ENCODE measurements at places on chromosomes 7 and 10.

- no peak for DNase-seq
Observed at GRCh38 chr10:86520871-86521677, 518 bp downstream of the WAPL start.

GRCh38 chr7:152899548-152900109, 140.1 kb downstream of the ACTR3B start:
- no peak for DNase-seq

DNA sequence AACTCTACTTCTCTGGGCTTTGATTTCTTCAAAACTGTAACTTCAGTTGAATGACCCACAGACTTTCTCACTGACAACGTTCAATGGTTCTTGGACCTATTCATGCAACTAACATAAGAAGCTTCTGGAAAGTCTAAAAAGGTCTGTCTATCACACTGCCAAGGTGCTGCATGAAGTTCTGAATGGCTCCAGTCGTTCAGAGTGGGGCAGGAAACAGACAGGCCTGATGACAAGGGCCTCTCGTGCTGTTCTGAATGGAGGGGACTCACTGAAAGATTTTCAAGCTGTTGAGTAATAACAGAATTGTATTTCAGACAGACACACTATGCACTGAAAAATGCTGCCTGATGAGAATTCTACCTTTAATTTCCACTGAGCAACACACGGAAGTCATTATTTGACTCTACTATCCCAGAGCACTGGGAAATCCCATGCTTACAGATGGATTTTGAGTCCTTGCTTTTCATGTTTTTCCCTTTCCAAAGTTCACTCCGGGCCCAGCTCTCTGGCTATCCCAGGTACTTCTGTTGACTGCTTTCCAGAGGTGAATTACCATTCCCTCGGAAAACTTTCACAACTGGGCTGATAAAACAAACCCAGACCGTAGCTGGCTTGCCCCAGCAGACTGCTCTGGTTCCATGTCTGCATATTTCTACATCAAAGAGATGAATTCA, 204.9 kb upstream of the FRMD4A start:
- no peak for DNase-seq

- DNase-seq, result no peak
Observed at GRCh38 chr10:16949816-16950215, 132.6 kb upstream of the RSU1 start.

- DNase-seq, result peak; percentile 47
Observed at GRCh38 chr10:22609251-22609650, 105.1 kb downstream of the PIP4K2A start.

DNA sequence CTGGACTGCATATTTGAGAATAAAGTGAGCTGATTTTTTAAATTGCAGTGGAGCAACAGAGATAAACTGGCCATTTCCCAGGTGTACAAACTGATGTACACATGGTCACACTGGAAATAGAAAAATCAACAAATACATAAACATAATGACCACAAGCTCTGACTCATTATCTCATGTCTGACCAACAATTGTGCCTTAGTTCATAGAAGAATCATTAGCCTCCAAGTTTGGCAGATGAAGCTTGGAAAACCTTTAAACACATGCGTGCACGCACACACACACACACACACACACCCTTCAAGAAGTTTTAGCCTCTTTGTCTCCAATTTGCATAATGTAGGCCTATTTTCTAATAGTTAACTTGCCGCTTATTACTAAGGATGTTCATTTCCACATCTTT, 308.9 kb upstream of the POM121L12 start:
- no peak for DNase-seq

- no peak for DNase-seq
Observed at GRCh38 chr10:44313761-44314165, 71.1 kb downstream of the CXCL12 start.

DNA sequence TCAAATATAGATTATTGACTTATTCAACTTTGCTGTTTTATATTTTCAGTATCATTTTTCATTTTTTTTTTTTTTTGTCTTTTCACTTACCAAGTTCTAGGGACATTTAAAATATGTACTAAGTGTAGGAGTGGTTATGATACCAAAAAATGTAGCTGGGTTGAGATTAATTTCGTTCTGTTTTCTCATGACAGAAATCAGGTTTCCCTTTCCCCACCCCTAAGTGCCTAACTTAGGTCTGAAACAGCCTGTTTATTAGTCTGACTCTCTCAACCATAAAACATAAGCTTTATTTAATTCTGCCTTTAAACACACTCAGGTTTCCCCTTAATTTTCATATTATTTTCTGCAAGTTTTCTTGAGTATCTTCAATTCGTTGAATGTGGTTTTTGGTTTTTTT, 22.1 kb downstream of the TMEM106B start:
- DNase-seq, result no peak

DNA sequence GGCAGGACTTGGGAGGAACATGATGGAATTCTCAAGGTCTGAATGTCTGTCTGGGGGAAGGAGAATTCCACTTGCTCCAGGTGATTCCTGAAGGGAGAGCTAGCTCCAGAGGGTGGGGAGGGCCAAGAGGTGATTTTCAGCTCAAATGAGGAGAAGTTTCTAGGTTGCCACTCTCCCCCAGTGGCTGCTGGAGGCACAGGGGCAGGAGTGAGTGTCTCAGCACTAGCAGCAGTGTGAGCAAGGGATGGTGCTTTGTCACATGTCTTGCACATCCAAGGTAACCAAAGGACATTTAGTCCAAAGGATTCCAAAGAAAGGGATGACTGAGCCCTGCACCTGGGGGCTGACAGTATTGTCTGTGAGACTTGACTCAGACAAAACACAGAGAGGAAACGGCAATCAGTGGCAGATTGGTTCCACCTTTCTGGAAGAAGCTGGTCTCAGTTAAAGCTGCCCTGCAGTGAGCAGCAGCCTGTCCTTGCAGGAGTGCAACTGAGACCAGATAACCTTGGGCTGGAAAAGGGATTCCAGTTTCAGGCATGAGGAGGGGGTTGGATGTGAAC, 51.2 kb upstream of the PCBD1 start:
- no peak for DNase-seq

- no peak for DNase-seq
Observed at GRCh38 chr10:14621037-14621436, 153.7 kb downstream of the FAM107B start.

DNA sequence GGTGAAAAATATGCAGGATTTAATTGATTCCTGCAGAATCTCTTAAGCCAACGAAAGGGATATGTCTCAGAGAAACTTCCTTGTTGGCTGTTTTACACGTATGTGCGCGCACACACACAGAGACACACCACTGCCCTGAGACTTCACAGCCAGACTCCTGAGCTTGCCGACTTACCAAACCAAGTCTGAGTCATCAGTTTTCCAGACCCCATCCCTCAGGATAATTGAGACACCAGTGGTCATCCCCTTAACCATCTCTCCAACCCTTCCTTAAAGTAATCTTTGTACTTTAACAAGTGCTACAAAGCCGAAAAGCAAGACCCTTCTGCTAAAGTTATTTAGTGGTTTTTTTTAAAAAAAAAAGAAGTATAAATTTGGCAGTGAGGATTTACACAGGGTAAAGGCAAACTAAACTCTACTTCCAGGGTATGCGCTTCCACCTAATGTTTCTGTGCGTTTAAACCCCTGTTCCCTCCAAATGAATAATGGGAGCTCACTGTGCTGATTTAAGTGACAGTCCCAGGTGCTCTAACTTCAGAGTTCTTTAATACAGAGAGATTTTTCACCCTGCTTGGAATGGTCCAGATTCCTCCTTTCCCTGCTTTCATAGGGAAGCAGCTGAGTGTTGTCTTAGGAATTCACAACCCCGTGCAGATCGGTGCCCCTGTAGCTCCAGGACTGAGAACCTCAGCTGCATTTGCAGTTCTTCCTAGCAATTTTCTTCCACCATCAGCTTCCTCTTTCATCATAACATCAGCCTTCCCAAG, 198.5 kb downstream of the INHBA start:
- no peak for DNase-seq

- no peak for DNase-seq
Observed at GRCh38 chr10:807163-807957, 117.9 kb upstream of the DIP2C start.

GRCh38 chr10:93368210-93368609, 113.9 kb downstream of the MYOF start:
- DNase-seq, result no peak

GRCh38 chr7:94666879-94667587, 11.1 kb upstream of the SGCE start:
- DNase-seq, result no peak

DNA sequence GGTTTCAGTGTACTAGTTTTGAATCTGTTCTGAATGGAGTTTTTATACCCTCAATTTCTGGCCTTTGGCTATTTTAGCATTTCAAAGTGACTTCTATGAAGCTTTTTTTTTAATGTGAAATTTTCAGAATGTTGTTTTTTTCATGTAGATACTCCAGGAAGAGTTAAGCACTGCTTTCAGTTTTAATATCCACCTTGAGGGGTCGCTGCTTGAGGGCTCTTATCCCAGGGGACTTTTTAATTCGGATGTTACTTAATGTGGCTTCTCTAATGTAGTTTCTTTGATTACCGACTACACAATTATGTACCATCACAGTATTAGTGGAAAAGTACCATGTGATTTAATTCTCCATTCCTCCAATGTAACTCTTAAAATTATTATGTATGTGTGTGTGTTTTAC, 5.2 kb downstream of the IFIT5 start:
- DNase-seq, result no peak

GRCh38 chr7:44617225-44617890, 10.9 kb downstream of the OGDH start:
- no peak for DNase-seq

GRCh38 chr10:91198781-91199180, 21.7 kb upstream of the PCGF5 start:
- DNase-seq, result no peak

DNA sequence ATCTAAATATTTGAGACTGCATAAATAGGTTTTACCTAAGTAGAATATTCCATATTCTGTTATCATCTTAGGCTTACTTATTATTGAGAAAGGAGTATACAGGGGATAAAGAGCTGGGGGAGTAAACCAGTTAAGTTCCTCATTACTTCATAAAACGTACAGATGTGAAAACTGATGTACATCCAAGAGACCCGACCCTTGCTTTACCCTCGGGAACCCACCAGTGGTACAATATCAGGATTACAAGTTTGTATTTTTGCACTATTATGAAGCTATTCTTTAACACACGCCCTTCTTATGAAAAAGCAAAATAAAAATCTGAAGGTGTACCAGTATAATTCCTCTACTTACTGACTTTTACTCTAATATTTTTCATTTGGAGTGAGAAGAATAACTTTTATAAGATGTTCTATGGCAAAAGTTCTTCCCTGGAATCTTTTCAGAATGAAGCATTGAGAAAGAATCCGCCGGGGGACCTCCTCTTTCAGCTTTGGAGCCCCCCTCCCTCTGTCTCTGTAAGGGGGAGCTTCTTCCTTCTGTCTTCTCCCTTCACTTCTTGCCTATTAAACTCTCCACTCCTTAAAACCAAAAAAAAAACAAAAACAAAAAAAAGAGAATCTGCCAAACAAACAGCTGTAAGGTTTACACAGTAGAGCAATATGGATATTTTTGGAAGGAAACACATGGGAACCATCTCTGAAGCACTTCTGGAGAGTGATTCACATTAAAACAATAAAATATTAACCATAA, 550.0 kb downstream of the TNS3 start:
- no peak for DNase-seq

GRCh38 chr7:149610441-149611011, 112.9 kb upstream of the ZNF746 start:
- no peak for DNase-seq

GRCh38 chr7:150997075-150997511, 6.3 kb downstream of the NOS3 start:
- no peak for DNase-seq

DNA sequence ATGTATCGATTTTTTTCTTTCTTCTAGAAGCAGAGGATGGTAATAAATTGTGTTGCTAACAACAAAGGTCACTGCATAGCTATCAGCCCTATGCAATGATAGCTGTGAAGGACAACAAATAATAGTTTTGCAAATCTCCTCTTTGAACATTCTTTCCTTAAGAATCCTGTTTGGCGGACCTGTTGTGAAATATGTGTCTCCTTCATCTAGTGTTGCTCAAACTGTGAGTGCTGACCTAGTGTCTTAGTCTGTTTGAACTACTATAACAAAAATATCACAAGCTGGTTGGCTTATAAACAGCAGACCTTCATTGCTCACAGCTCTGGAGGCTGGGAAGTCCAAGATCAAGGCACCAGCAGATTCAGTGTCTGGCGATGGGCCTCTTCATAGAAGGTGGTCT, 53.7 kb downstream of the CAV1 start:
- no peak for DNase-seq

GRCh38 chr10:66795866-66796265, 130.0 kb upstream of the LRRTM3 start:
- DNase-seq, result no peak

DNA sequence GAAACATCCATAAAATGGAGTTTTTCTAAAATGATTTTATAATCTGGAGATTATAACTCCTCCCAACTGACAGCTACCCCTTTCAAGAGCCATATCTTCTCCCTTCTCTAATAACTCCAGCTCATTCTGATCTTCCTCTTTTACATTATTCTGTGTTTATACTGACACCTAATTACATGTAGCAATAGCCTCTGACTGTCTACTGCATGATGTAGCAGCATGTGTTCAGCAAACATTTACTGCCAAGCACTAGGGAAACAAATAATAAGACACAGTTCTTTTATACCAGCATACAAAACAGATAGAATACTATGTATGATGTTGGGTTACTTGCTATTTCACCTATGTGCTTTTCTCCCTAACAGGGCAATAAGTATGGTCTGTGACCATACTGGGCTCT, 20.7 kb downstream of the RBM28 start:
- DNase-seq, result no peak

GRCh38 chr10:15809450-15809849, 50.9 kb downstream of the MINDY3 start:
- no peak for DNase-seq

DNA sequence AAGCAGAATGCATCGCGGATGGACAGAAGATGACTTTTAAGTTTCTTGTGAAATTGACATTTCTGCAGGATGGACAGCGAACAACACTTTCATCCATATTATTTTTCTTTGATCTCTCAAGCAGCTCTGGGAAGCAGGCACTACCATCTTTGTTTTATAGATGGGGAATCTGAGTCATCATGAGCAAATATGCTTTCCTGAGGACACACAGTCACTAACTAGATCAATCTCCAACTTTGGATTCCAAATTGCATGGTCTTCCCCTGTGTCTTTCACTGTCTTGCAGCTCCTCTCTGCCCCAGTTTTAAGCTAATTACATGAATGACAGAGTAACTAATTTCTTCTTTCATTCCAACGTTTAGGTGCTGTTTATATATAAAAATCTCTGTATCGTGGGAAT, 201.5 kb downstream of the ADAM12 start:
- no peak for DNase-seq

DNA sequence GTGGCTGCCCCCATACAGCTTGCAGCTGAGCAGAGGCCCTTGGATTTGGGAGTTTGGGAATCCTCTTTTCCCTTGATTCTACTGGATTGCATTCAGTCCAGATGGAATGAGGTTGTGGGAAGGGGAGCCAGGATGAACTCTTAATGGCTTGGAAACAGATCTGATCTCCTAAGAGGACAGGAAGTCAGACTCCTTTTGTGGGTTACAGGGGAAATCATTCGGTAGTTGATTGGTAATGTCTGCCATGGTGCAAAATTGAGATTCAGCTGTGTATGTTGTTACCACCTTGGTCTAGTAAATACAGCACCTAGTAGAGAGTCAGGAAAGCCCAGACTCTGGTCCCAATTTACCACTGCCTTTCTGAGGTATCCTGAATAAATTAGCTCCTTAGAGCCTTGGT, 144.2 kb upstream of the TNRC18 start:
- no peak for DNase-seq

Data from hippocampal formation (tissue), 2 donors.